ENCODE measurements at places on chromosomes 11 and 22.

- no peak for DNase-seq
These were observed 172.3 kb downstream of the AASDHPPT start for GRCh38 chr11:106249617-106250239.

DNA sequence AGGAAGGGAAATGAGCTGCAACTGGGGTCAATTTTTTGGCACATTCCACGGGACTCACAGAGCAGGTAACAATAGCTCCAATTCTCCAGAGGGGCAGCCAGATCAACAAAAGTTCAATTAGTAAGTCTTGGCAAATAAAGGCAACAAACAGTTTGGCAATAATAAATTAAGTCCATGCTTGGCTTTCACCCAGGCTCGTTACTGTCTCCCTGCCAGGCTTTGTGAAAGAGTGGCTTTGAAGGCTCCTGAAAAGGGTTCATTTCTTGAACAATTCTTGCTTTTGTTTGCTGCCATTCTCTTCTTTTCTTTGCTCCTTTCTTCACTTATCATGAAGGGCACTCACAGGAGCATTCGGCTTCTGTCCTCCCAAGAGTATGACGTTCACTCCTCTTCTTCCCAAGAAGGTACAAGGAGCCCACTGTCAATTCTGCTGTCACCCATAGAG lies 123.3 kb downstream of the APIP start:
- DNase-seq: no peak

GRCh38 chr11:11237070-11237832 lies 115.8 kb downstream of the CSNK2A3 start:
- DNase-seq: no peak

GRCh38 chr11:1843098-1843473 lies 4.3 kb downstream of the TNNI2 start:
- DNase-seq: no peak

GRCh38 chr11:70200212-70200844 lies 2.8 kb upstream of the FADD start:
- DNase-seq: no peak

- DNase-seq: no peak
These were observed 72.1 kb upstream of the BMAL1 start for GRCh38 chr11:13205486-13205885.

- no peak for DNase-seq
These were observed 37.6 kb downstream of the PITPNB start for GRCh38 chr22:27881421-27881820.

- no peak for DNase-seq
These were observed 21.0 kb downstream of the PPIL2 start for GRCh38 chr22:21686634-21687393.

GRCh38 chr11:11970556-11970955 lies 37.9 kb downstream of the DKK3 start:
- no peak for DNase-seq

GRCh38 chr11:129247135-129247534 lies 55.0 kb upstream of the ARHGAP32 start:
- DNase-seq: no peak

- DNase-seq: no peak
These were observed 177.3 kb downstream of the KIRREL3 start for GRCh38 chr11:126823274-126823673.

GRCh38 chr11:76216536-76217325 lies 10.4 kb upstream of the WNT11 start:
- DNase-seq: no peak

GRCh38 chr11:11929920-11930319 lies 78.5 kb downstream of the DKK3 start:
- no peak for DNase-seq

DNA sequence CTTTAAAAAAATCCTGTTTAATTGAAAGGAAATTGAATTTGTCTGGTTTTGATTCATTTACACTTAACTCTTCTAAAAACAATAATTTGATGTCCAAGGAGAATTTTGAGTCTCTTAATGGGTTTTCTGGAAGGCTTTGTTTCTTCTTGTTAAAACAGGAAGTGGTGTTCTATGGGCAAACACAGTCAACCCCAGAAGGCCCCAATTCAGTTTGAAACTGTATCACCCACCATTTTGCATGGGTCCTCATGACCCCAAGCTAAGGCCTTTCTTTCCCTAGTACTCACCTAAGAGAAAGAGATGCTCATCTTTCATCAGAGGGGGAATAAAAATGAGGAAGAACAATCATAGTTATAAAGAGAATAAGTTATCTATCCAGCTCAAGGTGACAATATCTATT lies 10.6 kb downstream of the FLI1 start:
- DNase-seq: no peak

DNA sequence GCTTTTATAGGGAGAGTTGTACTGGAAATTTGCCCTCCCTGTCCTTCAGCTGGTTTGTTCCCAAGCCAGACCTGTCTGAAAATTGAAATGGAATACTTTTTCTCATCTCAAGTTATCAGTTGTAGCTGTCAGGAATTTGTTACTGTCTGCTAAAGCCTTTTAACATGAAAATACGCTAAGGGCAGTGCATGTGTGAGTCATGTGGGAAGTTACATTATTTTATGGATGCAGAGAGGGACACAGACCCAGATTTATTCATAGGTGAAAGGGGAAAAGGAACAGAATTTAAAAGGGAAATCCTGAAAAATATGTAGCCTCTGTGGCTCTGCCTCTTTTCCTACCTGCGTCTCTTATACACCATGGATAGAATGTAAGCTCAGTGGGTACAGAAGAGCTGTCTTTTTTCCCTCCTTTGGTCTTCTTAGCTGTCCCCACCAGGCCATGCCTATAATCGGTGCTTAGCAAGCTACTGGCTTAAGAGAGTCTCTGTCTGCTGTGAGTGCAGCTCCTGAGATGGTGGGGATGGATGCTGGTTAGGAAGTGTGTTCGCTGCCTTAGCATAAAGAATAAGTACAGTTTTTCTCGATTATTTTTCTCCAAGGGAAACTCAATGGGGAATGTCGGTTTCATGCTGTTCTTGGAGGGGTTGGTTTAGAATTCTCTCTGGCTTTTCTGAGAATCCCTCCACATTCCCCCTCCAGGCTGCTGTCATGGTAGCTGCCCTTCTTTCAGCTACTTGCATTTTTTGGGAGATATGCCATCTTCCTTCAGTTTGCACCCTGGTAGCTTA lies 166.8 kb downstream of the TEAD1 start:
- DNase-seq: no peak

- no peak for DNase-seq
These were observed 103.5 kb downstream of the BCR start for GRCh38 chr22:23283591-23284503.

GRCh38 chr22:19940536-19941364 lies 822 bp upstream of the COMT start:
- DNase-seq: no peak

GRCh38 chr11:62922189-62922589 lies 1.0 kb upstream of the CHRM1 start:
- DNase-seq: no peak

- no peak for DNase-seq
These were observed 6.5 kb upstream of the UCP2 start for GRCh38 chr11:73989156-73989555.

- no peak for DNase-seq
These were observed 367.1 kb upstream of the PDGFD start for GRCh38 chr11:104531075-104531474.

- no peak for DNase-seq
These were observed 18.6 kb downstream of the GLYATL1 start for GRCh38 chr11:58957922-58958321.

DNA sequence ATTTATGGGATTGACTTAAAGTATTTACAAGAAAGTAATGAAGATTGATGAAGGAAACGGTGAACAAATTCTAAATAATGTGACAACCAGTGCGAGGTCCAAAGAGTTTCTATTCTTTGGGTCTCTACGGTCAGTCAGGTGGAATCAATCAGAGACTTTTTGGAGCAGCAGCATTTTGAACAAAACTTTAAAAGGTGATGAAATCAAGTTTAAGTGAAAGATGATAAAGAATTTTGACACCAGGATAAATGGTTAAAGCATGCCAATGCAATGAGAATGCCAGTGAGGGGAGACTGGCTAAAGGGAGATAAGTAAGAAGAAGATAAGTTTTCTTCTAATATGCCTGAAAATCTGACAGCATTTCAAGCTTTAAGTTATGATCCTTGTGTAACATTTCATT lies 67.9 kb downstream of the DCUN1D5 start:
- DNase-seq: no peak

DNA sequence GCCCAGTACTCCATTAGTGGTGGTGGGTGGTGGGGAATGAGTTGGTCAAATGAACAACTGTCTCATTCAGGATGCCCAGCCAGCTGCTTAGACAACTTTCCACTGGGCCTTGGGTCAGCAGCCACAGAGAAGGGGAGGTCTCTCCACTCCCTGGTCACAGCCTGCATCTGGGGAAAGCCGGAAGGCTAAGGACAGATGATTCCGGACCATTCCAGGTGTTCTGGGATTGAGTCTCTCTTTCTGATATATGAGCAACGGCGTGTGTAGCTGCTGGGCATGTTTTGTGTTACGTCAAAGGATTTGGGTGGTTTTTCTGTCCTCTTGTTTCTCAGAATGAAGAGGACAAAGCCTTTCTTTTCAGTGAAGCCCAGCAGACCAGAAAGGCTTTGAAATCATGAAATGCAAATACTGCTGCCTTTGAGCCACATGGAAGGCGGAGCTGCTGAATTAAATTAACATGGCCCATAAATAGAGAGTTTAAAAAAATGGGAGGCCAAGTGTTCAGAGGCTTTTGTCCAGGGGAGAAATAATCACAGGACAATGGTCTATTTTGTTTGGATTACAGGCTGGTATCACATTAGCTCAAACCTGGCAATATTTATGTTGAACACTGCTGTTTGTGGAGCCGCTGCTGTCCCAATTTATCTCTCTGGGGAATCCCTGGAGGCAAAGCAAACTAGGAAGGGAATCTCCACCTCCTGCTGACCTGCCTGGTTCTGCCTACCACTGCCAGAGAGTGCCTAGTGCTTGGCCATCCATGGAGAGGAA lies 234.4 kb upstream of the E2F8 start:
- no peak for DNase-seq

DNA sequence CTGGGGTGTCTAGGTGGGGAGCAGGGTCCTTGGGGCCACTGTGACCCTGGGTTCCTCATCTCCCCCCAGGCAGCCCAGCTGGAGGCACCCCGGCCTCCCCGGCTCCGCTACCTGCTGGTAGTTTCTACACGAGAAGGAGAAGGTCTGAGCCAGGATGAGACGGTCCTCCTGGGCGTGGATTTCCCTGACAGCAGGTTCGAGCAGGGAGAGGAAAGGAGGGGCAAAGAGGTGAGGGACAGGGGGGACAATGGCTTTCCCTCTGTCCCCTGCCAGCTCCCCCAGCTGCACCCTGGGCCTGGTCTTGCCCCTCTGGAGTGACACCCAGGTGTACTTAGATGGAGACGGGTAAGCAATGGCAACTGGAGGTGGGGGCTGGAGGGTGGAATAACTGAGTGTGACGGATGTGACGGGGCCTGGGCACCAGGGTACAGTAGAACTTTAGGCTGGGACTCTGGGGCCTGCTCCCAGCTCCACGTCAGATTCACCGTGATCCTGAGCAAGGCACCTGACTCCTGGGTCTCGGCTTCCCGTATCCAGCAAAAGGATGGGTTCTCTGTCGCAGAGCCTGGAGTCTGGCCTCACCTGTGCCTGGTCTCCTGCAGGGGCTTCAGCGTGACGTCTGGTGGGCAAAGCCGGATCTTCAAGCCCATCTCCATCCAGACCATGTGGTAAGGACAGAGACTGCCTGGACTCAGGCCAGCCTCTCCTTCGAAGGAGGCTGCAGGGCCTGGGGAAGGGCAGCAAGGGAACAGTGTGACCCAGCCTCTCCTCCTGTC lies 3.6 kb downstream of the SSH3 start:
- no peak for DNase-seq

- no peak for DNase-seq
These were observed 45.6 kb downstream of the PITPNB start for GRCh38 chr22:27873472-27873871.

DNA sequence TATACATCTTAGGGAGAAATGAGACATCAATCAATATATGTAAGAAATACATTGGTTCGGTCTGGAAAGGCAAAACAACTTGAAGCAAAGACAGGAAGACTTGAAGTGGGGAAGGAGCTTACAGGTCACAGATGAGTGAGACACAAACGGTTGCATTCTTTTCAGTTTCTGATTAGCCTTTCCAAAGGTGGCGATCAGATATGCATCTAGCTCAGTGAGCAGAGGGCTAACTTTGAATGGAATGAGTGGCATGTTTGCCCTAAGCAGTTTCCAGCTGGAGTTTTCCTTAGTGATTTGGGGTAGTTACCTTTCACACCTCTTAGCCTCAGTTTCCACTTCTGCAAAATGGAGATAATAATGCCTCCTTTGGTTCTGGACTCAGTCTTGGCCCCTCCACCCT lies 15.8 kb downstream of the LHFPL7 start:
- no peak for DNase-seq

DNA sequence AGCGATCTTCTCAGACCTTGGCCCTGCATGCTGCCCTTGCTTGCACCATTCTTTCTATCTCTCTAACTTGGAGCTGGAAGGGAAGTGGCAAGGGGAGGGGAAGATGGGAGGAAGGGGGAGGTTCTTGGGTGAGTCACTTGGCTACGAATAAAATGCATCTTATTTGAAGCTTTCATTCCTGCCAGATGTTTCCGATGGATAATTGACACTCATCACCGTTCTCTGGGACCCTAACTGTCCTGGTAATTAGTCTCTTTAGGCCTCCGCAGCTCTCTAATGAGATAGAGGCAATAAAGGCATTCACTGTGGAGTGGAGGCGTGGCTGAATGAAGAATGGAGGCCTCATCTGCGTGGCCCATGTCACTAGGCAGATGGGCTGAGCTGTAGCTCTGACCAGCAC lies 960.1 kb downstream of the NTM start:
- no peak for DNase-seq

DNA sequence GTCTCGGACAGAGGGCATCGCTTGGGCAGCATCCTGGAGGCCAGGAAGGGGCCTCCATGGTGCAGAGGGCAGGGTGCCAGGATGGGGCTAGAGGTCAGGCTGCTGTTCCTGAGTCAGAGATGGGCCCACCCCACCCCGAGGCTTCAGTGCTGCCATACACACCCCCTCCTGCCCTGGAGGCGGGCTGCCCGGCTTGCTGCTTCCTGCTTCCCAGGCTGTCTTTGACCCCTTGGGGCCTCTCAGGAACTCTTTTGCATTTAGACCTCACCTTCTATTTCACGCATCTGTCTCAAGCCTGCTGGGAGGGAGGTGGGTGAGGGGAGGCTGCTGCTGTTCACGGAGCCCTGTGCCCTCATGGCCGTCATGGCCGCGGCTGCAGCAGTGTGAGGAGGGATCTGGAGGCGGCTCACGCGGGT lies 6.6 kb upstream of the GRAMD4 start:
- no peak for DNase-seq
